ENCODE measurements at places on chromosomes 2 and 18.

DNA sequence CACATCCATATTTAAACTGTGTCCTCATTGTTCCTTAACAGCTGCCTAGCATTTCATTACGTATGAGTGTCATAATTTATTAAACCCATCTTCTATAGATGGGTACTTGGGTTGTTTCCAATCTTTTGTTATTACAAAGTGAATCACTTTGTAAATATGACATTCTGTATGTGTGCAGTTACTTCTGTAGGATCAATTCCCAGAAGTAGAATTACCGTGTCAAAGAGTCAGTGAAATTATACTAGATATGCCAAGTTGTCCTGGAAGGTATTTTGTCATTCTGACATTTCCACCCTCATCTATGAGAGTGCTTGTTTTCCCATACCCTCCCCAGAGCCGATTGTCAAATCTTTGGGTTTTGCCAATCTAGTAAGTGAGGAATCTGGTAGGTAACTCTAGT lies 194.5 kb upstream of the APCDD1 start:
- no peak for DNase-seq

DNA sequence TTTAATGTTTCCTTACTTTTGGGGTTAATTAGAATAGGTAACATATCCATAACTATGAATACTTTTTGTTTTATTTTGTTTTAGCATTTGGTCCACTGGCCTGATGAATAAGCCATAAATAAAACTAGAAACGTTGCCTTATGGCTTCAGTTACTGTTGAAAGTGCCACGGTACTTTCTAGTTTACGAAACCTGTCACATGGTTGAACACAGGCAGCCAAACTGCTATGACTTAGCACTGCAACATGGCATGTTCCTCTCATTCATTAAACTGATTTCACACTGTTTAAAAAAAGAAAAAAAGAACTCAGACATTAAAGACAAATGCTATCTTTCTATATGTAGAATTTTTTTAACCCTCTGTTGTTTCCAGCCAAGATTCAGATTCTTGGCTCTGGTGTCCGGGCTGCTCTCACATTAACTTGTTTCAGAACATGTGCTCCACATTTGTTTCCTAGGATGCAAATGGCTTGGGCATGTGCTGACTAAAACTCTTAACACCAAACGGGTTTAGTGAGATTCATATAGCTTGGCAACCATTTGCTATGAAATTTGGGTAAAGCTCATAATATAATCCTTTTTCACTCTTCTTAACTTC lies 323.9 kb upstream of the RND3 start:
- no peak for DNase-seq

DNA sequence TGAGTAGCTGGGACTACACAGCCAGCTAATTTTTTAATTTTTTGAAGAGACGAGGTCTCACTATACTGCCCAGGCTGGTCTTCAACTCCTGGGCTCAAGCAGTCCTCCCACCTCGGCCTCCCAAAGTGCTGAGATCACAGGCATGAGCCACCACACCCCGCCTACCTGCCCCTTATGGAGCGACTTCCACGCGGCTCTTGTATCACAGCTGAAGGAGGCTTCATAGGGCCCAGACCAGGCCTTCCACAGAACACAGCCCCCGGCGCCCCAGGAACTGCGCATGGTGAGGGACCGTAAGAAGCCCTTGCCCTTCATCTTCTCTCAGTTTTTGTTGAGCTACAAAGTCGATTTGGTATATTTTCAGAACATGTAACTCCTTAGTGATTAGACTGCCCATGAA lies 220.3 kb downstream of the KLHL29 start:
- no peak for DNase-seq

- no peak for DNase-seq
These were observed 179.4 kb downstream of the DOK6 start for GRCh38 chr18:69580107-69580506.

GRCh38 chr2:214378455-214379103 lies 32.3 kb upstream of the VWC2L start:
- no peak for DNase-seq

Data from stimulated activated CD8-positive, alpha-beta memory T cell treated with anti-CD3 and anti-CD28 coated beads, Interleukin-4, amount 100 ng/mL, for 4 hours (primary cell).